ENCODE measurements at places on chromosomes 1 and 21.

GRCh38 chr1:237861944-237862343 is 28.8 kb downstream of the ZP4 start:
- DNase-seq = no peak

DNA sequence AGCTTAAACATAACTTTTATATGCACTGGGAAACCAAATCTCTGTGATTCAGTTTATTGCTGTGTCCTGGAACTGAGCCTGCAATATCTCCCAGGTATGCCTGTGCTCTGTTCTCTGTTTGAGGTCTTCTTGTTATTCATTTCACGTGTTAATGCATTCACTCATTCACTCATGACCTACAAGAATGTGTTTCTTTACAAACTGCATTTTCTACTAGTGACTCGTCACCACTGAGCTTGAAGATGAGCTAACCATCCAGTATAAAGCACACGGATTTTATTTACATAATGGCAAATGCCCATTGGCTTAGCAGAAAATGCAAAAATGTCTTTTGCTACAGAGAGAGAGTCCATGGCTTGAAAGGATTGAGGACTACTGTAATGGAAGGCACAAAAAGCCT is 75.0 kb upstream of the DUSP10 start:
- no peak for DNase-seq

- DNase-seq = no peak
These were observed 762.1 kb downstream of the LTN1 start for GRCh38 chr21:28230559-28230958.

DNA sequence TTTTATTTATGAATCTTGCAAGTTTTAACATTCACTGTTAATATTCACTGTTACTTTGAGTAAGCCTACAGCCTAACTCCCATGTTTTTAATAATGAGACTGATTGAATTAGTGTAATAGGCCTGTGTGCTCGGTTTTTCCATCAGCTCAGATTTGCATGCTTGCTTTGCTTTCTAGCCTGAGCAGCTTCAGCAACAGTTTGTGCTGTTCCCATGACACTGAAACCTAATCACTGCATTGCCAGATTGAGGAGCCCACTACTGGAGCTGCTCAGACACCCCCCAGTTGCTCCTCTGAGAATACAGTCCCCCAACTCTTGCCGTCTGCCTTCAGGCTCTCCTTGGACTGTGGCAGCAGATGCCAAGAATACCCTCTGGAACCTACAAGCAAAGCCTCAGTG is 695.4 kb downstream of the BRINP3 start:
- DNase-seq = no peak

- DNase-seq = no peak
These were observed 429.4 kb upstream of the TMPRSS15 start for GRCh38 chr21:18832950-18833349.

GRCh38 chr1:222095606-222096475 is 354.0 kb upstream of the DUSP10 start:
- DNase-seq = peak; percentile 66

DNA sequence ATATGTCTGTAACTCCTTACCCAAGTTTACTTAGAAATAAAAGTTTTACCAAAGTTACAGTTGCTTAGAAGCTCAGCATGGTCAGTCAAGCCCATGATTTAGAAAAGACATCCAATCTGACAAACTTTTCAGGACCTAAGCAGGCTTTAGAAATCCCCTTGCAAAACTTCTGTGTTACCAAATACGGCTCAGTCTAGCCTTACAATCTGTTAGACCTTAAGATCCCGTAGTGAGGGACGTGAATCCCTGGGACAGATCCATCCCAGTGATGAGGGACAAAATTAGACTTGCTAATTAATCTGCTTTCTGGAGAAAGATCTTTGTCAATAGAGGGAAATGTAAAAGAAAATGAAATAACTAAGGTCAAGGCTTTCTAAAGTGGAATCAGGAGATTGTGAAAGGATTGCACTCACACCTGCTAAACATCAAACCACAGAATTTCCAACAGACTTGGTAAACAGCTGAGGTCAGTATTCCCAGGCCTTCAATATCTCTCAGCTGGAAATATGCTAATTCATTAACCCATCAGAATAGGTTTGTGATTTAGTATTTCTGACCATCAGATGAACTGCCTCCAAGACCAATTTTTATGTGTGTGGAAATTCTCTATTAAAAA is 375.3 kb downstream of the DUSP10 start:
- no peak for DNase-seq

- DNase-seq = no peak
These were observed 53.8 kb upstream of the ATP1B1 start for GRCh38 chr1:169052727-169053126.

DNA sequence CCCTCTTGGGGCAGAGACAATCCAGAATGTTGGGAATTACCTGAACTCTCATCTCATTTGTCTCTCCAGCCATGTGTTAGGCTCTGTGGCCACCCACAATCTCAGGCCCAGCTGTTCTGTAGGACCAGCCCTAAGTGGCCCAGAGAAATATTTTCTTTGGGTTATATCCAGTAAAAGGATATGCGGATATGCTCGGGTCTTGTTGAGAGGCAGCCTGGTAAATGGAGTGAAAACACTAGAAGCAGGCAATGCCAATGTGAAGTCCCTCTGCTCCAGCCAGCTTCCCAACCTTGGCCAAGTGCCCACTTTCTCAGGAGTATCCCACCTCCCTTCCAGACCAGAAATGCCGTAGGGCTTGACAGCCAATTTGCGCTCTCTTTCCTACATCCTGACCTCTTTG is 192.2 kb downstream of the ST6GALNAC3 start:
- DNase-seq = no peak

DNA sequence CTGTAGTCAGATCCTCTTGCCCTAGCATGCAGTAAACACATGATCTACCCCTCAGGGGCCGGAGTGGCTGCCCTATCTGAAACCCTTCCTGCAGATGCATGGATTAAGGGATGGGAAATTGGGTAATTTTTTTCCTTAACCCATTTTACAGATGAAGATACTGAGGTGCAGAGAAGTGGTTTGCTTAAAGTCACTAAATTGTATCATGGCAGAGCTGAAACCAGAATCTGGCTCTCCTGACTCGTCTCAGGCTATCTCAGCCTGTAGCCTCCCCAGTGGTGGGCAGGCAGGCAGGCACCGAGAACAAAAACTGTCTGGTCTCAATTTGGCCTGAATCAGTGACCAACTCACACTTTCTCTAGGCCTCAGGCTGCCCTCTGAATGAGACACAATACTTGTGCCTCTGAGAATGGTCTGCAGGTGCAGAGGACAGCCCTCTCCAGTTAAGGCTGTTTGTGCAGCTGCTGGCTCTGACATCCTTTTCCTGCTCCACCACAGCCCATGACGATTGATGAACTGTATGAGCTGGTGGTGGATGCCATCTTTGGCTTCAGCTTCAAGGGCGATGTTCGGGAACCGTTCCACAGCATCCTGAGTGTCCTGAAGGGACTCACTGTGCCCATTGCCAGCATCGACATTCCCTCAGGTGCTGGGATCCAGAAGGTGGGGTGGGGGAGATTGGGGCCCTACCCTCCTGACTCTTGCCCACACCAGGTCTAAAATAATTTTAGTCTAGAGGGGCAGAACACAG is 1.5 kb downstream of the NAXE start:
- no peak for DNase-seq

DNA sequence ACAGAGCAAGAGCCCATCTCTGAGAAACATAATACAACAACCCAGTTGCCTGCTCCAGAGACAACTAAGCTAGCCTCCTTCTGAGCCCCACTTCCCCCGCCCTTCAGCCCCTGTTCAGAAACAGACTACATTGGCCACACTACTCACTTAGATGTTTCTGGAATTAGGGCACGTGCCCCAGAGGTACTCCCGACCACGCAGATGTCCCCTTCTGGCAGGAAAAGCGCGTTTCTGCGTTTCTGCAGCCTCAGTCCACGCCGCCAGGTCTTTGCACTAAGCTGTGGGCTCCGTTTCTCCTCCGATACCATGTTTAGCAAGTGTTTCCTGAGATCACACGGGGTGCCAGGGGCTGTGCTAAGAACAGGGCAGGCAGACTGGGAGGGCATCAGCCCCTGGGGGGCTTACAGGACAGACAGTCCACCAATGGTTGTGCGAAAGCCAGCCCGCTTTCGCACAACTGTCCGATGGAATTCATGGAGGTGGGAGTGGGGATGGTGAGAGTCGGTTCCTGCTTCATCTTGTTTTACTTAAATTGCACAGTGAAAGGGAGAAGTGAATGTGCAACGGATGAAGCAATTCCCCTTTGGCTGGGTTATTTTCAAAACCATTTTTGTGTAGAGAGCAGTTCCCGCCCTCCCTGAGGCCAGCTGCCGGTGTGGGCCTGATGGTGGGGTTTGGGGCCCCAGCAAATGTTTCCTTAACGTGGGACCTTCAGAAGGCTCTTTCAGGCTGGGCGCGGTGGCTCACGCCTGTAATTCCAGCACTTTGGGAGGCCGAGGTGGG is 2.7 kb downstream of the PIK3CD start:
- DNase-seq = peak; percentile 36

GRCh38 chr1:206766251-206766856 is 4.2 kb upstream of the IL19 start:
- DNase-seq = peak; percentile 62

- no peak for DNase-seq
These were observed 63.6 kb downstream of the CLIC6 start for GRCh38 chr21:34732388-34732821.

GRCh38 chr1:231708394-231708793 is 81.8 kb downstream of the DISC1 start:
- DNase-seq = no peak

DNA sequence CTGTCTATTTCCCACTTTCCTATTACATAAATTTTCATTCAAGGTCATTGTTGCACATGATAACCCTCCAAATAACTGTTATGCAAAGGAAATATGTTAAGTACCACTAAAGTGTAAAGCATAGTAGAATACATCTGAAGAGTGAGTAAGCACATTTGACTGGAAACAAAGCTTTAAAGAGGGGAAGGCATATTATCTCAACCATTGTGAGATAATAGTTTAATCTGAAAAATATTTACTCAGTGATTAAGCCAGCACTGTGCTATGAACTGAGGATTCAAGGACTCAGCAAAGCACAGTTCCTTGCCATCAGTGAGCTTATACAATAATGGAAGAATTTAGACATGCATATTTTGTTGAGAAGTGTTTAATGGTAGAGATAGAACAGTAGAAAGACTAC is 127.4 kb downstream of the HMCN1 start:
- DNase-seq = no peak

DNA sequence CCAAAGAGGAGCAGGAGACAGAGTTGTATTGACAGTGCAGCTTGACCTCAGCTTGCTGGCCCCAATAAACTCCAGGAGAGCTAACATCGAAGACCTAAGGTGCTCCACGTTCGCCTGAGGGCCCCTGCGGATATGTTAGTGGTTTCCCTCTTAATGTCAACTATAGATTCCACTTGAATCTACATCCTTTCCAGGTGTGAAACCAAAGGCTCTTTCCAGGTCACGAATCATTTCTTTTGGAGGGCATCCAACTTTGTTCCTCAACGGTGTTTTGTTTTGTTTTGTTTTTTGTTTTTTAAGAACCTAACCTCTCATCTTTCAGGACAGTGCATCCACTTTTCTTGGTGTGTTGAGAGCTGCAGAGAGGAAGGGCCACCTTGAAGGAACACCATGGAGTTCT is 267.6 kb upstream of the SGIP1 start:
- DNase-seq = no peak

DNA sequence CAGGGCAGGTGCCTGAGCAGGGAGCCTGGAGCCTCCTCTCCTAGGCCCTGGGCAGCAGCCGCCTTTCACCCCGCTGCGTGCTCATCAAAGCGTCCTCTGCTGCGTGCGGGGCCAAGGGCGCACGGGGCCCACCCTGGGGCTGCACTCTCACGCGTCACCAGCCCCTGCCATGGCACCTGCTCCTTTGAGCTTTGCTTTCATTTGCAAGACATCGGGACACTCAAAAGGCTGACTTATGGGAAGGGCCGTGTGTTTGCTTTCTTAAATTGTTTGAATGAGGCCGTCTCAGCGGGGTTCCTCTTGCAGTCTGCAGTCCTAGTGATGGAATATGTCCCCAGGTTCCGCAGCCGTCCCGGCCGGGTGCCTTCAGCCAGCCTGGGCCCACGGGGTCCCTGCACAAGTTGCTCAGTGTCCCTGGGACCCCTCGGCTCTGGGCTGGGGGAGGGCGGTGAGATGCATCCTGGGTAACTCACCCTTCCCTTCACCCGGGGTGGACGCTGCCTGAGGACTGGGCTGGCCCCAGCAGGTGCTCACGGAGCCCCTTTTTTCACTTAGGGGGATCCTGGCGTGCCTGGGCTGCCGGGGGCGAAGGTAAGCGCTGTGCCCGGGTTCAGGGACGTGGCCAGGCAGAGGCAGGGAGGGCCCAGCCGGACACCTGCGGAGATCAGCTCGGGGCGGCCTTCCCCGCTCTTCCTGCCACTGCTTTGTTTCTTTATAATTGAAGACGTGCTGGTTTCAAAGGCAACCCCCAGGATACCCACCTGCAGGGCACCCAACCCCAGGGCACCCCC is 53.1 kb downstream of the SLC19A1 start:
- DNase-seq = no peak
